ENCODE measurements at places on chromosomes 13 and 19.

- DNase-seq = no peak
Measured at GRCh38 chr13:30143666-30144400, 163.5 kb downstream of the KATNAL1 start.

DNA sequence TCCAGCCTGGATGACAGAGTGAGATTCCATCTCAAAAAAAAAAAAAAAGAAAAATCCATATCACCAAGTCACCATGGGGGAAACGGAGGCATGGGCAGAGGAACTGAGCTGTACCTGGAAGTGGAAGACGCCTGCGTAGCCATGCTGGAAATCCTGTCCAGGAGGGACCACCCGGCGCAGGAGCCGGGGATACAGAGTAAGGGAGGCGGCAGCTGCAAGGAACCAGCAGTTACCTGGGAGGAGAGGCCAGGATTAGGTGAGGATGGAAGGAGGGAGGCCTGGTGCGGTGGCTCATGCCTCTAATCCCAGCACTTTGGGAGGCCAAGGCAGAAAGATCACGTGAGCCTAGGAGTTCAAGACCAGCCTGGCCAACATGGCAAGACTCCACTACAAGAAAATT lies 2.0 kb downstream of the CAPN12 start:
- DNase-seq = no peak

DNA sequence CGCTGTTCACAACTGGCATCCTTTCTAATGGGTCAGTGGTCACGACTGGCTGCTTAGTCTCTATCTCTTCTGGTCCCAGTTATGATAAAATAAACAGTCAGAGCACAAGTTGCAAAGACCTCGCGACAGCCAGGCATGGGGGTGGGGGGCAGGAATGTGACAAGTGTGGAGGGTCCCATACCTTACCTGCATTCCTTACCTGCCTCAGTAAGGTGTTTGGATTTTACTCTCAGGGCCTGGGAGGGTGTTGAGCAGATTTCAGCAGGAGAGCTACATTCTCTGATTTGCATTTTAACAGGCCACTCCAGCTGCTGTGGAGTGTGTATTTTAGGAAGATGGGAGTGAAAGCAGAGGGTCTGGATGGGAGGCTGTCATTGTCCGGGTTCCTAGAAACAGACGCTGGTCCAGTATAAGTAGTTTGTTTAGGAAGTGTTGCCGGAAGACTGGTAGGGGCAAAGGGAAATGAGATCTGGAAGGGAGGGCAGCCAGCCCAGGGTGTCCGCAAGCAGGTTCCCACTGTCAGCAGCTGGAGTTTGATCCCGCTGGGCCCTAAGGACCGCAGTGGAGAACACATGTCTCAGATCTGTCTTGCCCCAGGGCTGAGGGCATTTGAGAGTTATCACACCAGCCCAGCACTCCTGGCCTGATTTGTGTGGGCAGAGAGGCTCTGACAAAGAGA lies 920.0 kb downstream of the UQCRFS1 start:
- no peak for DNase-seq

GRCh38 chr19:48340995-48341394 lies 15.6 kb downstream of the EMP3 start:
- peak; percentile 82 for DNase-seq

DNA sequence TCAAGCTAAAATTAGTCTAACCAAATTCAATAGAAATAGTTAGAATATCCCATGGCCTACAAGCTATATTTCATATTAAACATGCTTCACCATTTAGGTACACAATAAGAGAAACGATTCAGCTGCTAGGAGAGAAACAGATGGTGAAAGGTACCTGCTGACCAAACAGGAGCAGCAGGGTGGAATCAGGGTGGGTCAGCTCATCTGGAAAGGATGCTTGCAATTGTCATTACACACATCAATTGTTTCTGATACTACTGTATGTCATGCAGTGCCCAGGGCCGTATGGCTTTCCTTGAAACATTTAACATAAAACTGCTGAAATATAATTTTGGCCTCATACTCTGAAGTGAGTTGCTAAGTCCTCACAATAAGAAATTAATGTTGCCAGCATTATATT lies 776.0 kb downstream of the DACH1 start:
- DNase-seq = no peak

DNA sequence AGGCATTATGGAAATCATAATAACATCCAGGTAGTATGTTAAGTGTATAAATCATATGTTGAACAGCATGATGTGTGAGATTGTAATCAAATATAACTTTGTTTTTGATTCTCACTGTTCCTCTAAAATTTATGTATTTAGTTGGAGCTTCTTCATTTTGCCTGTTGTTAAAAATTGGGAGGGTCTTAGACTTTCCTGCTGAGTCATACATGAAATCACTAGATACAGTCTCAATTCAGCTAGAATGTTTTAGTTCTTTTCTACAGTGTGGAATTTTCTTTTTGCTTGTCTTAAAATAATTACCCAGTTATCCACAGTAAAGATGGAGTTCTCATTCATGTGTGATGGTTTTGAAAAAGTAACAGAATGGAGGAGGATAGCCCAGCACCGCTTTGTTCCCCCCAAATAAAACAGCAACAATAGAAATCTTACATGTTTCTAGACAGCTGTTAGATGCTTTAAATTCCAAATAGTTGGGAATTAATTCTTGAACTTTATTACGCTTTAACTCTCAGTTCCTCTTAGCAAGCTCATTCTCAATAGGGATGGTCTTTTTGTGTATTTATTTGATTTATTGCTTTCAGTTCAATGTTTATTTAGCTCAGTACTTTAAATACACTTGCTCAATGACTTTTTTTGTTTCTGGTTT lies 109.5 kb downstream of the PDS5B start:
- DNase-seq = no peak

DNA sequence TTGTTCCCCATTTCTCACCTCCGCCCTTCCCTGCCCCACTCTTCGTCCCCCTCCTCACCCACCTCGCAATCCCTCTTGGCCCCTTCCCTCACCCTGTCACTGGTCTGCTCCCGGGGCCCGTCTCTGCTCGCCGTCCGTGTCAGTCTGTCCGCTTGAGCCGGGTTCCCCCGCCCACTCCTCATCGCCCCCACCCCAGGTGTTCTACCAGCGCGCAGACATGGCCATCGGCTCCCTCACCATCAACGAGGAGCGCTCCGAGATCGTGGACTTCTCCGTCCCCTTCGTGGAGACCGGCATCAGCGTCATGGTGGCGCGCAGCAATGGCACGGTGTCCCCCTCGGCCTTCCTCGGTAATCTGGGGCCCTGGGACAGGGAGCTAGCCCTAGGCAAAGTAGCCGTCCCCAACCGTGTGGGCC lies 22.3 kb downstream of the GRIN2D start:
- no peak for DNase-seq

DNA sequence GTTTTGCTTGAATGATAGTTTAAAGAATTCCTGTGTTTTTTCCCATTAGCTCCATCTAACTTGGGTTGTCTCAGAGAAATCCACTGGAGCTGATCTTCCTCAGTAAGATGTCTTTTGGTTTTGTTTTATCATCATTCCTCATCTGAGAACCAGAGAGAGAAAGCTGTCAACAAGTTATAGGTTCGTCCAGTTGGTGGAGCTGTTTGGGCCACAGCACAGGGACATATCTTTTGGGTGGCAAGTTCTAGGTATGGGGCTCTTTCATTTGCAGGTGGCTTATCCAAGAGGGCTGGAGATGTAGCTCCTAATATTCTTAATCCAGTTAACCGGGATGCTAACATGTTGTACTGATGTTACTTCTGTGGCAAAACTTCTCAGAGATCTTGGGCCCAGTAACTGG lies 174.2 kb downstream of the KCNRG start:
- DNase-seq = no peak

DNA sequence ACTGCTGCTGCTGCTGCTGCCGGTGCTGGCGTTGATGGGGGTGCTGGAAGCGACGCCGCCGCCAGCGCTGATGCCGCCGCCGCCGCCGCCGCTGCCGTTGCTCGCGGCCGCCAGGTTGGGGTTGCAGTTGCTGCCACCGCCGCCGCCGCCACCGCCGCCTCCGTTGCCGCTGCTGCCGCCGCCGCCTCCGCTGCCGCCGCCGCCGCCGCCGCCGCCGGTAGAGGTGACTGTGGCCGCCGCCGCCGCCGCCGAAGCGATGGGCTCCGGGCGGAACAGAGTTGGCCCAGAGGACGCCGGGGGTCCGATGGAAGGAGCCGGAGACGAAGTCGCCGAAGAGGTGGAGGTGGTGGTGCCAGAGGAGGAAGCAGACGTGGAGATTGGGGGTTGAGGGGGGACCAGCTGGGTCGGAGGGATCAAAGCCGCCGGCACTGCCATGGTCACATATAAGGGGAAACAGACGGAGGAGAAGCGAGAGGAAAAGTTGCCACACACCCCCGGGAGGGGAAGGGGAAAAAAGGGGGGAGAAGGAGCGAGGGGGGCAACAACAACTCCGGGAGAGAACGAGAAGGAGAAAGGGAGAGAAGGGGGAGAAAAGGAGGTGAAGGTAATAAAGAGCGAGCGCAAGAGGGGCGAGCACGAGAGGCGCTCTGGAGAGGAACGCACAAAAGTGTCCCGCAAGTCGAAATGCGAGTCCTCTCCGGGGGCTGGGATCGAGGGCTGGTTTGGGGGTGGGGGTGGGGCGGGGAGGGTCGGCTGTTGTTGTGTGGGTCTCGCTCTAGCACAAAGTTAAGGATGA lies 471 bp downstream of the DACH1 start:
- DNase-seq = no peak

GRCh38 chr19:14139944-14140343 lies 3.6 kb upstream of the ASF1B start:
- DNase-seq = no peak

DNA sequence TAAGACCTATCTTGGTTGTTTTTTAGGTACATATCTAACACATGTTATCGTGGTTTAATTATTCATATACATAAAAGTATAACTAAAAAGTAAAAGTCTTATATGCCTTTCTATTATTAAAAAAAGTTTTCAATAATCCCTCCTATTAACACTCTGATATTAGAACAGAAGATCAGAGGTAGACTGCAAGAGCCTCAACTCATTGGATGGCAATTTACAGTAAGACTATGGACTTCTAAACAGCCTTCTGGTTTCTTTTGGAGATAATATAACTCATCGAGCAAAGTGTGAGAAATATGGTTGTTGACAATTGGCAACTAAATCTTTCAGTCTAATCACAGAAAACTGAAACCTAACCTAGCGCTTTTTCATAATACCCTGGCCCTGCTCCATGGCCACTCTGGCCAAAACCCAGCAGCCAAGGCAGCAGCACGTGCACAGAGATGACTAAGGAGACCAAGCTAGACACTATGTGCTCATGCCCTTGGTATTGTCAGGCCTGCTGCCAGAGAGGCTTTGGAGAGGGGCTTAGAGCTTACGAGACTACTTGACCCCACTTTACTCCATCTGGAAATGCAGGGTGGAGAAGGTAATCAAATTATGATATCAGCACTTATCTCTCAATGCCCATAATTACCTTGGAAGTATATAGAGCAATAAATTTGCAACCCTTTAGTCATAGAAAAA lies 40.6 kb upstream of the EEF1AKMT1 start:
- DNase-seq = peak; percentile 91

GRCh38 chr13:65623148-65623547 lies 1607.0 kb downstream of the PCDH9 start:
- no peak for DNase-seq

DNA sequence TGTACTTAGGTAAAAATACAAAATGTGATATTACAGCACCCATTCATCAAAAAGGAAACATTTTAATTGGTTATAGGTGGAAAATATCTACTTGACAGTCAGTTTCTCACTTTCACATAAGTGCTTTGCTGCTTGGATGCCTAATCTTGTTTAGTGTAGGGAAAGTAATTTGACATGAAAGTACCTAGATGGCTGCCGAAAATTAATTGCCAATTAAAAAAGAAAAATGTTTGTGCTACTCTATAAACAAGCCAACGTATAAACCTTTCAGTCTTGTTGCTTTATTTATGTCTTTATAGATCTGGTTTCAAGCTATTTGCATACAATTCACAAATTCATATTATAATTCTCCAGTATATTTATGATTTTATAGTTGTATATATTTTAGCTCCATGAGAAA lies 729.9 kb downstream of the DACH1 start:
- no peak for DNase-seq

DNA sequence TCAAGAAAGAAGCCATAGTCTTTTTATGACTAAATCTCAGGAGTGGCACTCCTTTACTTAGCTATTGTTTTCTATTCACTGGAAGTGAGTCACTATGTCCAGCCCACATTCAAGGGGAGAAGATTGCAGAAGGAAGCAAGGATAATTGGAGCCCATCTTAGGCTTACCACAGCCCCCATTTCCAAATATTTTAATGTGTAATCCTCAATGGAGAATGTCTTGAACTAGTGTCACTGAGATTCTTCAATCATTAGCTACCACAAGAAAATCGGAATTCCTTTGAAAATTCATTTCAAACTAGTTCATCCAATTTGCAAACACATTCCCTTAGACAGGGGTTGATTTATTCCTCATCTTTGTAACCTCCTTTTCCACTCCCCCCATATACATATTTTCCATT lies 84.7 kb downstream of the DLEU7 start:
- DNase-seq = no peak

DNA sequence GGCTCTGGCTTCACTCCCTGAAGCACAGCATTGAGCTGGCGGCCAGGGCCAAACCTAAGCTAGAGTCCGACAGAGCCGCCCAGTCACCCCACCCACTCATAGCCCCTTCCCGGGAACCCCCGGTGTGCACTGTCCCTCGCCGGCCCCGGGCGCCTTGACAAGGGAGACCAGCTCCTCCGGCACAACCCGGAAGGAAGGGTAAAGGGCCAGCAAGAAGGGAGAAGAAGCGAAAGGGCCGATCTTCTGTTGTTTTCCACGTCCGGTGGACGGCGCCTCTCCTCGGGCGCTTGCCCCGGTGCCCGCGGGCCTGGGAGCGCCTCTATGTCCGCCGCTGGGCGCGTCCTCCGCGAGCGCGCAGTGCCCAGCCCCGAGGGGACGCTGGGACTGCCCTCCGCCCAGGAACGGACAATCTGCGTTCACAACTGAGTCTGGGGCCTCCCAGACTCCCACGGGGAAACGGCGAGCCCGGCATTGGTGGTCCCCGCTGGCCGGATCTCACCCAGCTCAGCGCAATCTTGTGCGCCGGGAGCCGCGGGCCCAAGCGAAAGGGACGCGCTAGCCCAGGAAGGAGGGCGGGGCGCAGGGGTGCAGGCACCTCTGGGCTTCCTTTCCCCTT lies 172.5 kb upstream of the MIR17HG start:
- no peak for DNase-seq

DNA sequence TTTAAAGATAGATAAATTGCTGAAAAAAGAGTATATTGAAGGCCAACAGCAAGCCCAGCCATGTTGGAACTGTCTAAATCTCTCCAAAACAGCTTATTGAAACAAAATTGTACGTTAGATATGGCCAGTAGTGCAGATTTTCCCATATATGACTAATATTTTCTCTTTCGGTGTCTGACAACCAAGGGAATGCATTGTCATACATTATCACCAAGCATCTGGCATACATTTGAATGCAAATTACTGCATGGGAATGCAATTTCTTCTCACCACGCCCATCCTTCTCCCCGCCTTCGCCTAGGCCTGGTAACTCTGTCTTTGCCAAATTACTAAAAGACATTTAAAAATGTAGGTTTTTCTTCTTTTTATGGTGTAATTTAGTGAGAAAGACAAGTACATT lies 32.5 kb upstream of the IRS2 start:
- no peak for DNase-seq

GRCh38 chr13:43299374-43299773 lies 276.0 kb downstream of the DNAJC15 start:
- no peak for DNase-seq
